CD4-positive, CD25-positive, alpha-beta regulatory T cell (primary cell): ENCODE measurements at places on chromosomes 2 and 18. TPM values are rescaled to one million over a fixed set of nuclear protein-coding genes. Genes with fewer than 3 reads are reported as not detected.
A peak's percentile ranks its signal among the peaks of the same experiment; 100 is the strongest.

TMEM169 gene
- total RNA-seq: 4.6 TPM

DNA sequence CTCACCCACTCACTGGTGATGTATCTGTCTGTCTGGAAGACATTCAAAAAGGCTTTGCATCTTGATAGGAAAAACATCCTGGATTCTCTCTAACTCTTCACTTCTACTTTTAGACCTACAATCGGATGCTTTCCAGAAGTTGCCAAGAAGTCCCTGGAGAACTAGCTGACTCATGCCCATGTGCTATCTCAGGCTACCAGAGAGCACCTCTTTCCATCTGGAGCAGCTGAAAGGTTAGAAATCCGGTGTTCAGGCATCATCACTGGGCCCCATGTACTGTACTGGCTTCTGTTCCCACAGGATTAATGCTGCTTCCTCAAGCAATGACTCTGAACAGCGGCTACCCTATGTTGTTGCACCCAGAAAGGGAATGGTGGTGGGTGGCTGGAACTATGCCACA, 259.0 kb downstream of the NBAS start:
- DNase-seq: no peak

DNA sequence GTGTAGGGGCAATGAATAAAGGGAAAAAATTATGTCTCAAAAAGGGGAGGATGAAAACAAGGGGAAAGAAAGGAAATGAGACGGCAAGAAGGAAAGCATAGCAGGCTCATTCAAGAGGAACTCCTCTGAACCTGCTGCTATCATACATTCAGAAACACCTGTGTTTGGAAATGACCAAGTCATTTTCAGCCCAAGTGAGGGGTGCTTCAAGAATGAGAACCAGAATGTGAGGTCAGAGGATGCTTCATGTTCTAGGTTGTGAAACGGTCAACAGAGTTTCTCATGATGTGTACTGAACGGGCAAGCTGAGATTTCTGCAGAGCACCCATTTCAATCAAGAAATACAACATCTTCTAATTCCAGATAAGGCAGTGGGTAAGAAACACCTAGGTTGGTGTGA, 1367.2 kb upstream of the CELF4 start:
- no peak for DNase-seq

DNA sequence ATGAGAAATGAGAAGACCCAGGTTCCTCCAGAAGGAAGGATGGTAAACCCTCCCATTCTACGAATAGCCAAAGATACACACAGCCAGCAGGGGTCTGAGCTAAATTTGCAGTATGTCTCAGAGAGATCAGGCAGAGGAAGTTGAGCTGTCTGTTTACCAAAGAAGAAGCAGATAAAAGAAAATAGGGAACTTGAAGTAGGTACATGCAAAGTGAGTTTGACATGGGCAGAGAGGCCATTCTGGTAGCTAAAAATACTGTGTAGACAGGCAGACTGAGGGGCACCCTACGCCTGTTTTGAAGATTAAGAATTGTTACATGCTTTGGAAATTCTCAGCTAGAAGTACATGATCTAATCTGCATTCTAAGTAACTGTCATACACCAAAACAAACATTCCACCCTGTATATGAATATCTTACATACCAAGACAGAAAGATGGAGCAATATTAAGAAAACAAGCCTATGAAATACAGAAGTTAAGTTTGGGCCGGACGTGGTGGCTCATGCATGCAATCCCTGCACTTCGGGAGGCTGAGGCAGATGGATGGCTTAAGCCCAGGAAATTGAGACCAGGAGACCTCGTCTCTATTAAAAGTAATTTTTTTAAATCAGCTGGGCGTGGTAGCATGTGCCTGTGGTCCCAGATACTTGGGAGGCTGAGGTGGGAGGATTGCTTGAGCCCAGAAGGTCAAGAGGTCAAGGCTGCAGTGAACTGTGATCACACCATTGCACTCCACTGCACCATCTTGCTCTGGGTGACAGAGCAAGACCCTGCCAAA, 157.9 kb downstream of the ANKRD44 start:
- peak; percentile 42 for DNase-seq

CHST9 gene
- total RNA-seq: not detected

ACMSD gene
- not detected for total RNA-seq

DNA sequence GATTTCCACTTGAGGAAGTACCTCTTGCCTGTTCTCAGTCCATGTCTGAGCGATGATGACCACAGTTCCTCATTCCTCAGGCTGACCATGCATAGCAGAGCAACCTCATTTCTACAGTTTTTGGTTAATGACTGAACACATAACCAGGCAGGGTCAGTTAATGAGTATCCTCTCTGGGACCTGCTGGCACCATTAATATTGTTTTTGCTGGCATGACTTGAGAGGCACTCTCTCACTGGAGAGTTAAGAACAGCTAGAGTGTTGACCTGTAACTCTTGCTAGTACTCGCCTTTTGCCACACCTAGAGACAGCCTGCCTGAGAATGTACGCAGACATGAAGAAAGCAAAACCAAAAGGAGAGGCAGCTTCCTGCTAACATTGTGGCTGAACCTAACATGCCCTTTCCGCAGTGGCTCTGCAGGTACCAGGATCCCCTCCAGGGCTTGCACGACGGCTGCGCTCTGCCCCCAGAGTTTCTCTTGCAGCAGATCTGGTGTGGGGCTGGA, 23.9 kb downstream of the PECR start:
- peak; percentile 25 for DNase-seq

SMYD1 gene
- not detected for total RNA-seq

DNA sequence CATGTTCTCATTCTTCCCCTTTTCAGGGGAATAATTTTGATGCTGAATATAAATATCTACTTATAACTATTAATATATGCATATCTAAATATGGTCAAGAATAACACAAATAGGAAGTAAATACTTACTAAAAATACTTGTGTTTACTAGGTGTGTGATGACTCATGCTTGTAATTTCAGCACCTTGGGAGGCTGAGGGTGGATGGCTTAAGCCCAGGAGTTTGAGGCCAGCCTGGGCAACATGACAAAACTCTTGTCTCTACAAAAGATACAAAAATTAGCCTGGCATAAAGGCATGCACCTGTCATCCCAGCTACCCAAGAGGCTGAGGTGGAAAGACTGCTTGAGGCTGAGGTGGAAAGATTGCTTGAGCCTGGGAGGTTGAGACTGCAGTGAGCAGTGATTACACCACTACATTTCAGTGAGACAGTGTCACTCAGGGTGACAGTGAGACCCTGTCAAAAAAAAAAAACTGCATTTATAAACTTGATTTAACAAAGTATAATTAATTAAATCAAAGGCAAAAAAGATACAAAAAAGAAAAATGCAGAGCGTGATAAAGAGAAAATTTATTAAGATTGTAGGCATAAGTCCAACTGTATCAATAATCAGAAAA, 703.1 kb upstream of the VRK2 start:
- DNase-seq: no peak

RBM44 gene
- 4.5 TPM for total RNA-seq

DNA sequence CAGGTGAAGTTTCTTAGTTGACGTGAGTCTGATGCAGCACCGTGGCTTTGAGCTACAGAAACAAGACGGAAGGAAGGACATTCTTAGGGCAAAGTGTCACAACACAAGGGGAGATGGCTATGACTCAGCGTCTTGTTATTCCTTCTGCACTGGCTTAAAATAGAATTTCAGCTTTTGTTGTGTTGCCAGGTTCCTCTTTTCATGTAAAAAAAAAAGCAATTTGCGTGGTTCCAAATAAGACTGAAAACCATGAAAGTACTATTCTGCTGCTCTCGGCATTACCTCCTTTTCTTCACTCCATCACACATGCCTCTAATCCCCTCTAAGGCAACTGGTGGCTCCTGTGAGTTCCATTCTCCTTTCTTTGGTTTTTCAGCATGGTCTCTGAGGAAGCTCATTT, 150.1 kb downstream of the ANTXR1 start:
- no peak for DNase-seq
